ENCODE measurements at places on chromosomes 4 and X. TPM values are rescaled to one million over a fixed set of nuclear protein-coding genes. Genes with fewer than 3 reads are reported as not detected.
A peak's percentile ranks its signal among the peaks of the same experiment; 100 is the strongest.

- no peak for DNase-seq
These were observed 16.5 kb downstream of the FGFRL1 start for GRCh38 chr4:1027915-1028238.

GRCh38 chr4:182113779-182114178 lies 129.4 kb upstream of the TENM3 start:
- no peak for DNase-seq

DNA sequence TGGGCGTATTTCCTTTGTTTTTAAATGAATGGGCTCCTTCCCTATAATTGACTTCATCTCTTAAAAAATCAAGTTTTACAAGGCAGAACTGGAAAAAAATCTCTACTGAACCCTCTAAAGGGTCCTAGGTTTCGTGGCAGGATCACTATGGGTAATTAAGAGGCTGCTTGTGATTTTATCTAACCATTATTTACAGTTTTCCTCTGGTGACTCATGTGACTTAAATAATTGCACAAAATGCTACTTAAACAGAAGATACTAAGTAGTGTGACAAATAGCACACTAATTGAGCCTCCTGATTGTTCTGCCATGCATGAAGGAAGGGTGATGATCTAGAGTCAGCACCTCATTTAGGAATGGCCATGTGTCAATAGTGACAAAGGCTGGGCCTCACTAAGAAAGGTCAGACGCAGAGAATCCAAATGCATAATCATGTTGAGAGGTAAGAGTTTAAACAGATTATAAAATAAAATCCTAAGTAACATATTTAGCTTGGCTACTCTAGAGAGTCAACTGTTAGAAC lies 35.5 kb downstream of the OFD1 start:
- no peak for DNase-seq

DNA sequence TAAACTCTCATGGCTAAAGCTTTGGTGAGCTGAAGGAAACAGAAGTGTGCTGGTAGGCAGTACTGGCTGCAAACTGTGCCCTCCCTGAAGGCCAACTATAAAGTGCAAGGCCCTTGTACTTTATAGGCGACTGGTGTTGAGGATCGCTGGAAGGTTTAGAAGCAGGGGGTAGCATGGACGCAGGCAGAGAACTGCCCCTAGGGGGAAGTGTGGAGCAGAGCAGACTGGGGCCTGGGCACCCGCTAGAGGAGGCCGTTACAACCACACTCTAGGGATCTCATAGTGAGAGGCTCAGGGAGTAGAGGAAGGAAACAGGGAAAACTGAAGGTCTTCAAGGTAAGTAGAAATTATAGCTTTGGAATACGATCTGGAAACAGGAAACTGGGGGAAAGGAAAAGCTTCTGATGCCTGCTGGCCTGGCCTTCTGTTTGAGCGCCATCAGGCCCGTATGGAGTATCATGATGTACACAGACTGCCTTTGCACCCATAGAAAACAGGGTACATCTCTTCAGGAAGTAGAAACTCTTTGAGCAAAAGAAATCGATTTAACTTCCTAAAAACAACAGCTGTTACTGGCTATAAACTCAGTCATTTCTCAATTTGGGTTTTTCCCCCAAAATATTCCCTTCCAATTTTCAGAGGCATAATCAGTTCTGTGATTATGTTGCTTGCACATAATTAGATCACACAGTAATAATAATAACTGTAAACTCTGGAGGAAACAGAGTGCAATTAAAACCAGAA lies 23.9 kb upstream of the TMSB4X start:
- DNase-seq: peak; percentile 83

UNC5C gene
- polyA plus RNA-seq: not detected

MGAT4D gene
- polyA plus RNA-seq: not detected

SLC10A4 gene
- 0.07 TPM for polyA plus RNA-seq

DNA sequence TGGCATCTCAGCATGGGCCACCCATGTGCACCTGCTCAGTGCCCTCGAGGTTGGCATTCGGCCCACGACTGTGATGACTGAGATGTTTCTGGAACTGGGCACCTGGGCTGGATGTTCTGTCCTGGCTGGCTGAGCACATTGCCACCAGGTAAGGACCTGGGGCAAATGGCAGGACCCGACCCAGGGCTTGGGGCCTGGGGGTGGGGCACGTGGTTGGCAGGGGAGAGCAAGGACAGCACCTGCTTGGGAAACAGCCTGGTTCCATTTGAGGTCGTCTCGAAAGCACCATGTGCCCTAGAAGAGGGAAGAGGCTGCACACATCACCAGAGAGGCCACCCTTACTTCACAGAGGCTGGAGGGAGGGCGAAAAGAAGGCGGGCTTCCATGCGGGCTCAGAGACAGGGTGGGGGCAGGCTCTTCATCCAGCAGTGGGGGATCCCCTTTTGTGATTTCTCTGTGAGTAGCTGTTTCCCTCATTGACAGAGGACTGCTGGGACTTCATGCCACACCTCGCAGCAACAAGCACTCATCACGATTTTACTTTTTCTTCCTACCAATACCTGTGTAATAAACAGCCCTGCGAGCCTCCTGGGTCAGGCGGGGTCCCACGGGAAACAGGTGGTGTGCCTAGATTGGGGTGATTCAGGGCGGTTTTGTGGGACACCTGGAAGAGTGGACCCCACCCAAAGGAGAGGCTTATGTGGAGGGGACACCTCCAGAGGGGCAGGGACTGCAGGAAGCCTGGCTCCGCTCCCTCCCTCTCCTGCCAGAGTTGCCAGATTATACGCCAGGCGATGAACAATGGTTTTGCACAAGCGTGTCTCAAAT lies 12.0 kb downstream of the TMEM187 start:
- peak; percentile 75 for DNase-seq

DNA sequence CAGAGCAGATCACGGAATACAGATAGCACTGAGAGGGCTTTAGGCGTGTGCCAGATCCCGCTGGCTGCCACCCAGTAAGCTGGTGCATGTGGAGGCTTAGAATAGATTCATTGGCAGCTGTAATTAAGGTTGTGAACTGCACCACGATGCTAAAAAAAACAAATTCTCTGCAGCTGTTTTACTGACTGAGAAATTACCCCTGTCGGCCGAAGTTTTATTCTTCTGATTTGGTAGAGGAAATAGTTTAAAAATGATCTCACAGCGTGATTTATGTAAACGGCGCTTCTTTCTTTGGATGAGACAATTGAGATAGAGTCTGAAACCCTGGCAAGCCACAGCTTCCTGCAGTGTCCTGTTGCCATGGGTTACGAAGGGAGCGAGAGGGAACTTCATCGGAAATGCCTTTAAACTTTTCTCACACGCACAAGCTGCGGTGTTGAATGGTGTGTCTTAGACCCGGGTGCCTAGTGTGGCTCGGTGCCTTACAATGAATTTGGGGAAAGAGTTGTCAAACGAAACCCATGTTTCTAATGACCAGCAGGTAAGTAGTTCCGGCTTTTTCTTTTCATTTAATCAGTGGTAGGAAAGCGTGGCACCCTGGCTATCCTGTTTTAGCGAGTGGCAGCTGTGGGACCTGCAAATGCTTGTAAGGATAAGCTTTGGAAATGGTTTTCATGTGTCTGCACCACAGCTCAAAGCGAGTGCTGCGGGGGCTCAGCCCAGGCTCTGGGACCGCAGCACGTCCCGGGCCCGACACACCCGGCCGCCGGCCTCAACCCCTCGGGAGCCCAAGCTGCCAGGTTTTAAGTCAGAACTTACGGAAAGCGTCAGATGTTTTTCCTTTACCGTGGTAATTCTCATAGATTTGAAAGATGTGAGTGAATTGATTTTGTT lies 71.7 kb upstream of the HGFAC start:
- no peak for DNase-seq

- DNase-seq: no peak
These were observed 47.8 kb downstream of the ACOX3 start for GRCh38 chr4:8392591-8393190.

DNA sequence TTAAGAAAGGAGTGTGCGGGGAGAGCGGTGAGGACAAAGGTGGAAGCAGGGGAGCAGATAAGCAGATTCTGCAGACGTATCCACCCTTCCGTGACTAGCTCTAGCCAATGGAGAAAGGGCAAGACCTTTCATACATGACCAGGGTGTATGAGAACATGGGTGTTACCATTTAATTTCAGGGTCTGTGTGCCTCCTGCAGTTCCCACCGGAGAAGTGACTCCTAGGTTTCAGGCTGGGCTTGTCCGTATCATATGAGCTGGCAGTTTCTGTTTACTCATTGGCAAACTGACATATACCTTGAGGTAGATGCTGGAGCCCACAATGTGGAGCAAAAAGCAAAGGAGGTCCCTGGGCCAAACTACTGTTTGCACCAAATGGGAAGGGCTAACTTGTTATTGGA lies 6.8 kb downstream of the RBM47 start:
- no peak for DNase-seq

ZNF718 gene
- 5.3 TPM for polyA plus RNA-seq

- DNase-seq: peak; percentile 75
These were observed 5.7 kb upstream of the ZBTB33 start for GRCh38 chrX:120244735-120245498.

CSN1S1 gene
- polyA plus RNA-seq: not detected

ATP5ME gene
- 80.6 TPM for polyA plus RNA-seq

FAM53A gene
- polyA plus RNA-seq: 3.2 TPM

DNA sequence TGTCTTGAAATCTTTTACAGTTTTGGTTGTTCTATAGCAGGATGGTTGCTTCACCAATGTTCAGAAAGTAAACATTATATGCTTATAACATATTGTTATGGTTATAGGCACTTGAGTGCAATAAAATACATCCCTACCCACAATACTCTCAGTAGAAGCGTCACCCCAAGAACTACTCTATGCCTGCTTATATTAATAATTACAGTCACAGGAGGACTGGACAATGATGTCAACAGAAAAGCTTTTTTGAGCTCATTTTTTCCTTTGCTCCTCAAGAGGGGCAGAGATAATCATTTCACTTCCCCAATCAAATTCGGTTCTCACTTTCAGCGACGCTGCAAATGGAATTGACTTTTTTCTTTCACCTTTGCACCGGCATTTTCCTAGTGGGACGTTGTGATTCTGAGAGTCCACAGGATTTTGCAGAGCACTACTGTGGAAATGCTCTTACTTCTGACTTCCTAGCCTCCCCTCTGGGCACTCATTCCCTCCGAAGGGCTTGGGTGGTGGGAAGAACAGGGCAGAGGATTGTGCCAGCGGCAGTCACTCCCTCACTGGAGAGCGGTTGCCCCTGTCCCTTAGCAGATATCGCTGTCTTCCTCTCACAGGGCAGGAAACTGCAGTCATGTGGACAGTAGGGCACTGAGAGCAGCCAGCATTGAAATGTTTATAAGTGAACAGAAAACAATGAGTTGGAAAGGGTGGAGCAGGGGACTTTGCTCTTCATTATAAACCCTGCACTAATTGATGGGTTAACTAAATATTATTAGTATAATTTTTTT lies 24.9 kb upstream of the SGMS2 start:
- DNase-seq: no peak

DNA sequence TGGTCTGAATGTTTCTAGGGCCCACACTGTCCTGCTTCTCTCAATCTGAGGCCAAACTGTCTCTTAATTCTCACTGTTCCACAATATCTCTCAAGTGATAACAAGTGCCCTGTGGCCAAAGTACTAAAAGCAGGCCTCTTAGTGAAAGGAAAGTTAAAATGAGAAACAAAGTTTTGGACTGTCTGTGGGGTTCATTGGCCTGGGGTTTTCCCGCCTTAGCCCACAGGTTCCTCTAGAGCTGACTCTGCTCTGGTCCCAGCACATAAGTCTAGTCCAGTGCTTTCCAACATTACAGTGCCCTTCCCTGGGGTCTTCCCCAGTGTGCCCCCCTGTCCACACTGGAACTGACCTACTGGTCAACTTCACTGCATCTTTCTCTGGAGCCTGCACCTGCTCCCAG lies 6.3 kb downstream of the MAGEB1 start:
- DNase-seq: no peak

- DNase-seq: no peak
These were observed 696 bp downstream of the SCRG1 start for GRCh38 chr4:173398220-173398619.

- no peak for DNase-seq
These were observed 19.3 kb upstream of the FGFR3 start for GRCh38 chr4:1773754-1774153.

GPR78 gene
- not detected for polyA plus RNA-seq

DNA sequence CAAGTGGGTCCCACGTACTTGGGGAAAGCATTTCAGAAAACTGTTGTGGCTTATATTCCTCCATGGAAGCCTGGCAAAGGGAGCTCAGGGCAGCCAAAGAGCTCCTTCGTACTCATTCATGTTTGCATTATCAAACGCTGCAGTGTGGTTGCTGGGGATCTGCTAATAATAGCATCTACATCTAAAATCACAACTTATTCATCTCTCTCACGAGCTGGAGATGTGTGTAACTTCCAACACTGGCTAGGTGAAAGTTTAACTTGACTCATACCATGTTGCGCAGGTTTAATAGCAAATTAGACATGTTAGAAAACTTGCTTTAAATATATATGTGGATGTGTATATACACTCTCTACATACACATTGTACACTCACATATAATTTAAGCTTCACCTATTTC lies 415.1 kb downstream of the AFF2 start:
- DNase-seq: no peak

SOWAHB gene
- not detected for polyA plus RNA-seq

DNA sequence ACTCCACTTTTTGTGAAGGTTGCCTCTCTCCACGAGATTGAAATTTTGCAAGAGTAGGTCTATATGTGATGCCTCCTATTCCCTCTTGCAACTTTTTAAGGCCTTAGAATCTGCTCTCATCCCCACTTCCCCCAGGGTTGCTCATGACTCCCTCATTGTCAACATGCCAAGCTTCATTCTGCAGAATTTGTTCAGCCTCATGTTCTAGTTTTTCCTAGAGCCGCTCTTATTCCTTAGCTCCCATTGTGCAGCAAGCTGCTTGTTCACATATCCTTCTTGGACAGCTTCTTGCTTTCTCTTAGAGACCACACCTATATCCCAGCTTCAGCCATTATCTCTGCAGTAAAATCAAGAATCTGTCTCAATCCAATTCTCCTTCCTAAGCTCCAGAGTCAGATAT lies 82.4 kb downstream of the CNGA2 start:
- no peak for DNase-seq

DNA sequence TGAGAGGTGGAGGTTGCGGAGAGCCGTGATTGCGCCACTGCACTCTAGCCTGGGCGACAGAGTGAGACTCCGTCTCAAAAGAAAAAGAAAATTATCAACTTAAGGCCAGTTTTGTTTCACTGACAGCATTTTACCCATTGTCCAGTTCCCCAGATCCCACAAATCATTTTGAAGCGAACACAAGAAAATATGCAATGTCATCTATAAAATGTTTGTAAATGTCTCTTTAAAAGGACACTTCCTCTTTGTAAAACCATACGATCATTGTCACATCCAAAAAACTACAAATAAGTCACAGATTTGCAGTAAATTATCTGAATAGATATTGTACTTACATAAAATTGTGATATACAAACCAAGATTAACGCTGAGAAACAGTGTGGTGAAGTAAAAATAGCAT lies 147.6 kb downstream of the ATRX start:
- no peak for DNase-seq

CDKL2 gene
- polyA plus RNA-seq: not detected

INTU gene
- not detected for polyA plus RNA-seq

GRCh38 chr4:169054879-169055278 lies 44.8 kb upstream of the CBR4 start:
- no peak for DNase-seq

RS1 gene
- not detected for polyA plus RNA-seq

ATP1B4 gene
- not detected for polyA plus RNA-seq

GRCh38 chr4:10504570-10505179 lies 47.4 kb upstream of the ZNF518B start:
- no peak for DNase-seq

GRCh38 chrX:10755439-10756334 lies 135.3 kb upstream of the MID1 start:
- DNase-seq: no peak
